Activated naive CD4-positive, alpha-beta T cell treated with anti-CD3 and anti-CD28 coated beads, Interleukin-2, amount 10 ng/mL, durations not matched to agents 7 days and 5 days (primary cell): ENCODE measurements at places on chromosomes 7 and 10.
A peak's percentile ranks its signal among the peaks of the same experiment; 100 is the strongest.

DNA sequence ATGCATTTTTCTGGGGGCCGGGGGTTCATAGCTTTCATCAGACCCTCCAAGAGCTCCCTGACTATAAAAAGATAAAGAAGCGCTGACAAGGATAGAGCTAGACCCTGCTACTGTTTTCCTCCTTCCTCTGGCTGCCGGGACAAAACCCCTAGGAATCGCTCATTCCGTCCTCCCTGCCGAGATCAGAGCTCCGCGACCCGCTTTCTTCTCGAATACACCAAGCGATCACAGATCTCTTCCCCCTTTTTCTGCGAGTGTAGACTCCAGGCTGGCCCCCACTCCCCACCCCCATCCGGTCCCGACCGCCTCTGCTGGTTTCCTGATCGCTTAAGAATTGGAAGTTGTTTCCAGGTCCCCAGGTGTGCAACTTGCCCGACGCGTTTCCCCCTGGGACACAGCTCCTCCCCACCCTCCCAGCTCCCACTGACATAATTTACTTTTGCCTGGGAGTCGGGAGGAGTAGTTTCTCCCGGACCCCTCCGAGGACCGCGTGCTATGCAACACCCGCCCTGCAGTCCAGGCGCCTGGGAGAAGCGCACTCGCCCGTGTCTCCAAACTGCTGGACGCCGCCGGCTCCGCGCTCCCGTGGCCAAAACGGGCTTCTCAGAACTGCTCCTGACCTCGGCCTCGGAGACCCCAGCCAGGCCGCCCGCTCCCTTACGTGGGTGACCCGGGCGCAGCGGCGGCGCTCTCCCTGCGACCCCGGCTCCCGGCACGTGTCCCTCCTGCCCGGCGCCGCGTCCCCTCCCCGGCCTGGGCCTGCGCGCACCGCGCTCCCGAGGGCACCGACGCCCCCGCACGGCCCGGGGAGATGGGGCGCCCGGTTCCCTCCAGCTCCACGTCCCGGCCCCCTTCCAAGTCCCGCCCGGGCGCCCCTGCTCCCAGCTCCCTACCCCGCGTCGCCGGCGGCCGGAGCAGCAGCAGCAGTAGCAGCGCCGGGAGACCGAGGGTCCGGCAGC is 552 bp downstream of the IL15RA start:
- DNase-seq: peak; percentile 69

GRCh38 chr7:30351724-30352123 is 67.3 kb downstream of the ZNRF2 start:
- no peak for DNase-seq

DNA sequence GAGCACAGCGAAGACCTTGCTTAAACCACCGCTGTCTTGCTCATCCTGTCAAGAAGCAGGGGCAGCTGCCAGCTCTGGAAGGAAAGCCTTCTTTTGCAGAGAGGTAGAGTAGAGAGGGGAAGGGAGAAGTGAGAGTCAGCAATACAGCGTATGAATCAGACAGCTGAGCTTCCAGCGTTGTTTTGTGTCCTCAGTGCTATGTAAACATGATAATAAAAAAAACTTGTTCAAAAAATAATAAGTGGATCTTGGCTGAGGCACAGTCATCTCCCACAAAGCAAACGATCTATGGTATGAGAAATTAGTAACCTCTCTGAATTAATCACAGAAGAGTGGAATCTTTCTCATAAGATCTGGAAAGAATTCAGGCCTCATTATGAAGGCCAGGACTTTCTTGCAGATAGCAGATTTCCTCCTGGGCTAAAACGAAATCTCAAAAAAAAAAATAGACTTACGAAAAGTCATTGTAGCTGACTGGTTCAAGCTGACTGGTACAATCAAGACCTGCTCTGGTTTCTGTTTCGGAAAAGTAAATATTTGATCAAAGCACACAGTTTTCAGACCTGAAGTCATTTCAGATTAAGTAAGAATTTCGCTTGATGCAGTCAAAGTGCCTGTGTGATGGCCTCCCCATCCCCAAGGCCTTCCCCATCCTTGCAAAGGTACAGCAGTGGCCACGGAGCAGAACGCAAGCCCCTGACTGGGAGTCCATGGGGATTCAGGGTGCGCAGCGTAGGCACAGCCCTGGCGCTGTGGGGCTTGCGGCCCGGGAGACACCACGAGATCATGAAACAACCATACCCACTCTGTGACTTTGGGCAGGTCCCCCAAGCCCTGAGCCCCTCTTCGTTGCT is 29.4 kb downstream of the CHST15 start:
- DNase-seq: no peak

DNA sequence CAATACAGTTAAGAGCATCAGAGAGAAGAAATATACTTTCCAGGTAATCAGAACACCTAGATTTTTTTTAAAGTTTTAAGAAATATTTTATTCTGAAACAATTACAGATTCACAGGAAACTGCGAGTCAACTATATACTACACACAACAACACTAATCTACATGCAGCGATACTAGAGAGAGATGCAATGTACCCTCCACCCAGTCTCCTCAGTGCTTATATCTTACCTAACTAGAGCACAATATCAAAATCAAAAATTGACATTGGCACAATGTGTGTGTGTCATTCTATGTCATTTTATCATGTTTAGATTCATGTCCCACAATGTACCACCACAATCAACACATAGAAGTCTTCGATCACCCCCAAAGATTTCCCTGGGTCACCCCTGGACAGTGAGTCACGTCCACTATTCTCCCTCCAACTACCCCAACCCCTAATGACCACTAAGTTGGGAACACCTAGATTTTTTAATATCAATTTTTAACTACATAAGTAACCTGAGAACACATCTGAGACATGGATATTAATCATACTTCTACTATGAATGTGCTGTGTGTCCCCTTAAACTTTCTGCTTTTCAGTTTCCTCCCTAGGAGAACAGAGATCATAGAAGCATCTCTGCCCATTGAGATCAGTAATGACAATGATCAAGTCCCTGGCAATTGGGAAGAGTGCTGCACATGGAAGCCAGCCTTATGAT is 86.5 kb downstream of the GSAP start:
- no peak for DNase-seq

DNA sequence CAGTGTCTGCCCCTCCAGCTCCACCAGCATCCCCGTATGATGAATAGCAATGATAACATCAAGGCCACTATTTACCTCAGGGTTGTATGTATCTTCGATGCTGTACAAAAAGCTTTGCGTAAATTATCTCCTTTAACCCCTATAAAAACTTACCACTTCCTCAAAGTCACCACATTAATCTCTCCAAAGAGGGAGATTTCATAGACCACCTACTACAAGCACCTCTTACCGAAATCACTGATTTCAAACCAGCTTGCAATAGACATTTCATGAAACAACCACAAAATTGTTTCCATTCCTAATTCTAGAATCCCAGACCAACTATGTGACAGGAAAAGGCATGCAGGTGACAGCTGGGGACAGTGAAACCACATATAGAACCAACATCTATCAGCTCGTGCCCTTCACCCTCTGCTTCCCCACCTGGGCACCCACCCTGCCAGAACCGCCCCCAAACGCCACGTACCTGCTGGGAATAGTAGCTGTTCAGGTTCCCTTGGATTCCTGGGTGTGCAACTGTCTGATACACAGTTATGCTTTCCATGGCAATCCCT is 20.1 kb upstream of the MMP21 start:
- no peak for DNase-seq

DNA sequence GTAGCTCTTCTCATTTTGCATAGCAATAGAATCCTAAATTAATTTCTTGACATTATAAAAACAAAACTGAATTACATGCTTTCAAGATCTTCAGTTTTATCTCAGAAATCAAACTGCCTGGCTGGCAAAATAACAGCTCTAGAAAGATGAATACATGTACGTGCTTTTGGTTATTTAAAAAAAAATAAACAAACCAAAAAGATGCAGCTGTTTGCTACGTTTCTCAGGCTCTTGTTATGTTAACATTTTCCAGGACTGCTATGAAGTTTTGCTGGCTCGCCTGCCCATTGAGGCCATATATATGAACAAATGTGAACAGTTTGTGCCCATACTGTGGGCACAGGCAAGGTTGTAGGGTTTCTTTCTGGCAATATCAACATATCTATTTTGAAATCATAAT is 86.6 kb downstream of the ODAD2 start:
- no peak for DNase-seq

GRCh38 chr10:49629431-49629881 is 15.6 kb downstream of the CHAT start:
- DNase-seq: no peak

DNA sequence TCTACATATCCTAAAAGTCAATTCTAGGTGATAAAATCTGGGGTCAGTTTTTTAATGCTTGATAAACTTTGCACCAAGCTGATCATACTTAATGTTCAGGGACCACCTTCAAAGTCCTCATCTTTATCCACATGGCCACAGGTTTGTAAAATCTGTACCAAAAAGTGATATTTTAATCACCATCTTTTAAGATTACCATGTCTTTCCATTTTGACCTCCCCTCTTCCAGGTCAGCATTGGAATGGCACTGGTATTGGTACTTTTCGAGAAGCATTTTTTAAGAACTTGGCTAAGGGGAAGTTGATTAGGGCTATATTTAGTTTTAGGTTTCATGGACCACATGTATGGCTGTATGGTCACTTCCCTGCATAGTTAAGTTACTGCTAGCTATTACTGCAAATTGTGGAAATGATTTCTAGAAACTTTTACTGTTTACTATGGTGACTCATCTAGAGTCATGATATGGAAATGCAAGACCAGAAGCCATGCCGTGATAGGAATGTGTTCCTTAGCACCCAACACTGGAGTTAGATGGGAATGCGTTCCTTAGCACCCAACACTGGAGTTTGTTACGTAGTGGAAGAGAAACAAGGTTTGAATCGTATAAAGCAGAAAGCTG is 50.8 kb upstream of the ABLIM1 start:
- DNase-seq: no peak

GRCh38 chr10:51918440-51918839 is 219.0 kb upstream of the CSTF2T start:
- no peak for DNase-seq

GRCh38 chr10:3062502-3063186 is 4.7 kb upstream of the PFKP start:
- no peak for DNase-seq

DNA sequence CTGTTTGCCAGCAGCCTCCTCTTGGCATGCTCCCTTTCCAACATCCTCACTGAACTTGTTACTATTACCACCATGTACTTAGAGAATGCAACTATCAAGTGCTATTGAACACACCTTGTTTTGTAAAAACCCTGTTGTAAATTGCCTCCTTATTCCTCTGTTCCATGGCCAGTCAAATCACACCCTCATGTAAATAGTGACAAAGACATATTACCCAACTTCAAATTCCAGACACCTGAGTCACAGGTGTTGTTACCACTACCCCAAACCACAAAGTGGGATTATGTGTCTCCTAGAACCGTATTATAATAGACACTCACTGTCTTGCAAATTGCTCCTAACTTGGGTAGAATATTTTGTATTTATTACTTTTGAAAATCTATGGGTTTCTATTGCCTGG is 263.2 kb upstream of the C7orf33 start:
- no peak for DNase-seq

DNA sequence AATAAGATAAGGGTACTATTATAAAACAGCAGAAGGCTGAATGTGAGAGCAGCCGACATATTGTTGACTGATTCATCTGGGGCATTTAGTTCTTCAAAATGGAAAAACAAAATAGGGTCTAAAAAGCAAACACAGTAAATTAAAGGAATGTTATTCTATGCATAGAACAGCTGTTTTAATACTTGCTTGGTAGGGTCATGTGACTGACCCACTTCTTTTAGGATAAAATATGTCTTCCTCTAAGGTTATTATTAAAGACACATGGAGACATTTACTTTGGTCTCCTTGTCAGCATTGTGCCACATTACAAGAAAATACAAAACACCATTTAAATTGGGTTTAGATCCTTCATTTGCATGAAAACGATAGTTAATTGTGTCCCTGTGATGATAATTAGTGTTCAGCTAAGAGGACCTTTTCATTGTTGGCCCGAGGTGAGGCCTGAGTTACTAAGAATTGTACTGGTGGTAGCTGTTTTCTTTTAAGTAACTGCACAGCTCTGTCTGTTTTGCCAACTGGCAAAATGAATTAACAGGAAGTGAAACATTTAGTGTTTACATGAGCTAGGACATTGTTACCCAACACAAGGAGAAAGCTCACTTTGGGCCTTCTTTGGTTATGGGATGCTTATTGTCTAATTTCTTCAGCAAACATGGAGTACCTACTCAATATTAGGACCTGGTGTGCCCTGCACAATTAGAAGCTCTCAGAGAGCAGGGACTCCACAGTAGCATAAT is 764.4 kb downstream of the LRMDA start:
- no peak for DNase-seq

DNA sequence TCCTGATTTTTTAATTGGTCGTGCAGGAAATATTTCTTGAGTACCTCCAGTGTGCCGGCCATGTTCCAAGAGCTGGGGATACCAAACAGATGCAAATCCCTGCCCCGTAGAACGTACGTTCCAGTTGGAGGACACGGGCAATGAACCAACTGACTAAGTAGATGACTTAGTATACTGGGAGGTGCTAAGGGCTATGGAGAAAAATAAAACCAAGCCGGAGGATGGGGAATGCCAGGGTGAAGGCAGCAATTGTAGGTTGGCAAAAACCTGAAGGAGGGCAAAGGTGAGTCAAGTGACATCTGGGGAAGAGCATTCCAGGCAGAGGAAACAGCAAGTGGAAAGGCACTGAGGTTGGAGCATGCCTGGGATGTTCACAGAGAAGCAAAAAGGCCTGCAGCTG is 6.8 kb upstream of the VSIR start:
- no peak for DNase-seq

- no peak for DNase-seq
Measured at GRCh38 chr10:3926675-3927525, 141.9 kb upstream of the KLF6 start.

- no peak for DNase-seq
Measured at GRCh38 chr7:112414855-112415490, 35.3 kb upstream of the IFRD1 start.

DNA sequence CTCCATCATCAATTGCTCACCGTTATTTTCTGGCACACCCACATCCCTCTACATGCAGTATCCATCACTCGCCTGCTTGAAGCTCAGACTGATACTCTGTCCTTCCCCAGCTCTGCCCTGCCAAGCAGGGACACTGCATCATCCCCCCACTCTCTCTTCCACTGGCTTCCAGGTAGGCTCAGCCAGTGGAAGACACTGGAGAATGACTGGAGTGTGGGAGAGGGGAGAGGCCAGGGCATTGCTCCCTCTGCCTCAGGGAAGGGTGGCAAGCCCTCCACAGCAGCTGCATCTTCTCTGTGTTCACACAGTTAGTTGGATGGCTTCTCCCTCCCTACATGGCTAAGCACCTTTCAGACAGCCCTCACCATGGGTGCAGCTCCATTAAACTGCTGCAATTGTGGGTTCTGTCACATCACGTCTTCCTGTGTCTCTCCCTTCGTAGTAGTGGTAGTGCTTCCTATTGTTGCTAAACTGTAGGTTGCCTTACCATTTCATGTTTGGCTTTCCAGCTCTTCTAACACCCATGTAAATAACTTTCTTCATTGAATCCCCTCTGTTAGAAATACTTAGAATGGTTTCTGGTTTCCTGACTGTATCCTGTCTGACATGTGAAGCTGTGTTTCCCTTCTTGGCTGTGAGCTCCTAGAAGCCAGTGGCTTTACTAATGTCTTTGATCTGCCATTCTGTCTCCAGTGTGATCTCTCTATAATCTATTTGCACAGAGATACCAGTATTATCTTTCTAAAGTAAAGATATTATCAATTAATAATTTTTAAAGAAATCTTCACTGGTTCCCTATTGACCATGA is 483.7 kb upstream of the LRRN3 start:
- DNase-seq: no peak
